Activated T-cell treated with anti-CD3 and anti-CD28 coated beads, Interleukin-2, amount 50 U/mL, for 4 hours (primary cell): ENCODE measurements at places on chromosomes 5 and 9.

- no peak for DNase-seq
Observed at GRCh38 chr9:137138058-137138721, 764 bp upstream of the GRIN1 start.

- no peak for DNase-seq
Observed at GRCh38 chr5:178111925-178112324, 1.4 kb upstream of the N4BP3 start.

GRCh38 chr9:113516840-113517577, 53.5 kb downstream of the RGS3 start:
- DNase-seq: peak; percentile 46

DNA sequence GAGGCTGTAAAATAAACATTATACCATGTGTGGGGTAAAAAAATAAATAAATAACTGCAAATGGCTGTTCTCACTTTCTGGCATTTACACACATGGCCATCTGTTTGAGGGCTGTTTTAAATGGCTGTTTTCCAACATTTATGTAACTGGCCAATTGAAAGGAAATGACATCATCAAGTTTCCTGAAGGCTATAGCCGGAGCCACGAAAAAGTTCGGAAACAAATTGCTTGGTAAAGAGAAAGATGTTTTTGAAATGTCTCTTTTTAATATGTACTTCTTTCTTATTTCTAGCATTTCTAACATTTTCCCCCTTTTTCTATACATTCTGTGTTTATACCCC, 95.4 kb upstream of the DAB2 start:
- no peak for DNase-seq

- DNase-seq: no peak
Observed at GRCh38 chr5:135342551-135342875, 56.5 kb downstream of the MACROH2A1 start.

- DNase-seq: no peak
Observed at GRCh38 chr5:163772241-163772640, 266.8 kb downstream of the MAT2B start.

GRCh38 chr5:114319821-114320220, 42.0 kb upstream of the KCNN2 start:
- DNase-seq: no peak

- no peak for DNase-seq
Observed at GRCh38 chr5:173340451-173340850, 12.2 kb upstream of the STC2 start.

GRCh38 chr5:39381376-39381775, 17.1 kb upstream of the C9 start:
- no peak for DNase-seq

GRCh38 chr9:9917400-9917799, 695.4 kb downstream of the PTPRD start:
- no peak for DNase-seq

DNA sequence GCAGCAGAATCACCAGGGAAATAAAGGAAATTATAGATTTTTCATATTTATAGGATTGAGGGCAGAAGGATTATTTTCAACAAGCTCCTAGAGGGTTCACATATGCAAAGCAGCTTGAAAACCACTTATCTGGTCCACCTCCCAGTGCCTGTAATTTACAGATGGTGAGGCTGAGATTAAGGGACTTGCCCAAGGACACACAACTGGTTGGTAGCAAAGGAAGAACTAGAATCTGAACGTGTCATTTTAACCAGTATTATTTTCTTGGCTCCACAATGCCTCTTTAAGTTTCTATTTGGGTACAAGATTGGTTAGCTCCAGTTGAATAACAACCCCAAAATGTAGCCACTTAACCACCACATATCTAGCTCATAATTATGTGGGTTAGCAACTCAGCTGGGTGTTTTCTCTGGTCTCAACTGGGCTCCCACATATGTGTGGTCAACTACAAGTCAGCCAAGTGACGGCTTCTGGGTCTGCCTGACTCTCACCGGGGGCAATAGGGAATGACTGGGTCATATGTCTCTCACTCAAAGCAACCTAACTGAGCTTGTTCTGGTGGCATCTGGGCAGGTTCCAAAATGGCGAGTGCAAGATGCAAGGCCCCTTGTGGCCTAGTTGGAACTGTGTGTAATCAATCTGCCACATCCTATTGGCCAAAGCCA, 127.7 kb downstream of the ZDHHC21 start:
- DNase-seq: no peak

- DNase-seq: no peak
Observed at GRCh38 chr5:169875091-169875728, 105.1 kb downstream of the INSYN2B start.

DNA sequence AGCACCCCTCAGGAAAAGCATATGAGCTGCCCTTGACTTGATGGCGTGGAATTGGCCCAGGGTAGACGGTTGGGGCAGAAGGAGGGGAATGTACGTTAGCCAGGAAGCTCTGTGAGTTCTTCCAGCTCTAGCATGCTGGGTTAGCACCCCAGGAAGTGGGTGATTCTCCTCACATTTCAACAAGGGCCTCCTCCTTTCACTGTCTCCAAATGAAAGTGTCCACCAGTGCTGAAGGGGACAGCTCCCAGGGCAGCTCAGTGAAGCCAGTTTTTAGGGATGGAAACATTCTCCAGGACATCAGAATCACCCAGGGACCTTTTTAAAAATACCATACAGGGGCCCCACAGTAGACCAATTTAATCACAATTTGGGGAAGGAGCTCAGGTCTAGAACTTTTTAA, 17.2 kb upstream of the AFAP1L1 start:
- DNase-seq: no peak

- DNase-seq: no peak
Observed at GRCh38 chr9:70902692-70903131, 218.7 kb downstream of the TRPM3 start.

DNA sequence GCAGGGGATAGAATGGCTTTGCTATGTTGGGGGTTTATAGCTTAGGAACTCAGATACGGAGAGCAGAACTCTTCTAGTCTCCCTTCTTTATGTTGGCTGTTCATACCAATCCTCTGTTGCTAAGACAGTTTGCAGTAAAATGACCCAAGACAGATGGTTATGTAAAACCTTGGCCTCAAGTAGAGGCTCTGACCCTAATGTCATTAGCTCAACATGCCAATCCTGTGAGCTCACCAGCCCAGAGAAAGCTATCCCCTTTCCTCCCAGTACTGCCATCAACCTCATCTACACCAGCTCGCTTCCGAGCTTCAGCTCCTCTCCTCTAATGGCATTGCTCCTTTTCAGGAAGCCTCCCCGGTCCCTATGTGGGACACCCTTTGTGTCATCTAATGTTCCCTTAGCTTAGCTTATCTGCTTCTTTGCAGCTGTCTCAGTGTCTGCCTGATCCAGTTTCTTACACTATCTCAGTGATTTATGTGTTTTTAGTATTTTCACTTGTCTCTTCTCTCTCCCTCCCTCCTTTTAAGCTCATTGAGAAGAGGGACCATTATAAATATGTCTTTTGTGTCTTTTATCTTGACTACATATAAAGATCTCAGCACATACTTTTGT, 281.3 kb upstream of the CLINT1 start:
- no peak for DNase-seq

GRCh38 chr5:14009575-14009974, 65.1 kb upstream of the DNAH5 start:
- DNase-seq: no peak

- no peak for DNase-seq
Observed at GRCh38 chr9:105877721-105878120, 183.4 kb downstream of the TMEM38B start.

DNA sequence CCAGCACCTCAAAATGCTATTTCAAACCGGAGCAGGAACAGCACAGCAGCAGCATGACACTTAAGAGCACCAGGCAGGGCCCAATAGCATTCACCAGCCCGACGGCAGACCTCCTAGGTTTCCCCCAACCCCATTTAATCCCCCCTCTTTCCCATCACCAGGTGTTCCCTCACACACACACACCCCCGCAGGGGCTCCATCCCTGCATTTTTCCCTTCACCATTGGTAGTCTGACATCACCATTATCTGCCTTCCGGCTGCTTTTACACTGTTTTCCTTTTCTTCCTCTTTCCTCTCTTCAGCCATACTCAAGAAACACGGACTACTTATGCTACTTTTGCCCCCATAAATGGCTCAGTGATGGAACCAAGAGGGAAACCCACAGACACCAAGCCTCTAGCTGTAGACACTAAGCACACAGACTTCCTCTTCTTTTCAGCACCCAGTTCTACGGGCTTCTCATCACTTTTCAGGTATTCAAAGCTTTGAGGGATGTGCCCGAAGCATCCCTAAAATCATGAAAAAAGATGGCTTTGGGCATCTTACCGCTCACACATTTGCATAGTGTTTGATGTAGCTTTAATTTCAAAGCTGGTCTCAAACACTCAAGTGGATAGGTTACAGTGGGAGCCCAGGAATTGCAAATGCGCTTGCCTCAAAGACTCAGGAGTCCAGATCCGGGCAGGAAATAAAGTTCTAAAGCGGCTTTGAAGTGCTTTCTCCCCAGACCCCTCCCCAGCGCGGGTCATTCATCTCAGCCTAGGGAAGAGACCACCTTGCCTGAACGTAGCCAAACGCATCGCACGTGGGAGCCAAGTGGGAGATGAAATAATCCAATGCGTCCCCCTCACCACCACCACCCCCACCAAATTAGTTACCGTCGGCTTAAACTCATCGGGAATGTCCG, 141.5 kb downstream of the TSSK1B start:
- no peak for DNase-seq

DNA sequence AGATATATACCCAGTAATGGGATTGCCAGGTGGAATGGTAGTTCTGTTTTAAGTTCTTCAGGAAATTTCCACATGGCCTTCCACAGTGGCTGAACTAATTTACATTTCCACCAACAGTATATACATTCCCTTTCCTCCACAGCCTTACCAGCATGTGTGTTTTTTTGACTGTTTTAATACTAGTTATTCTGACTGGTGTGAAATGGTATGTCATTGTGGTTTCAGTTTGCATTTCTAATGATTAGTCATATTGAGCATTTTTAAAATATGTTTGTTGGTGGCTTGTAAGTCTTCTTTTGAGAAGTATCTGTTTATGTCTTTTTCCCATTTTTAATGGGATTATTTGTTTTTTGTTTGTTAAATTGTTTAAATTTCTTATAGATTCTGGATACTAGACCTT, 208.9 kb downstream of the CFAP90 start:
- DNase-seq: no peak

GRCh38 chr9:134800791-134801339, 79.7 kb upstream of the FCN2 start:
- DNase-seq: no peak

DNA sequence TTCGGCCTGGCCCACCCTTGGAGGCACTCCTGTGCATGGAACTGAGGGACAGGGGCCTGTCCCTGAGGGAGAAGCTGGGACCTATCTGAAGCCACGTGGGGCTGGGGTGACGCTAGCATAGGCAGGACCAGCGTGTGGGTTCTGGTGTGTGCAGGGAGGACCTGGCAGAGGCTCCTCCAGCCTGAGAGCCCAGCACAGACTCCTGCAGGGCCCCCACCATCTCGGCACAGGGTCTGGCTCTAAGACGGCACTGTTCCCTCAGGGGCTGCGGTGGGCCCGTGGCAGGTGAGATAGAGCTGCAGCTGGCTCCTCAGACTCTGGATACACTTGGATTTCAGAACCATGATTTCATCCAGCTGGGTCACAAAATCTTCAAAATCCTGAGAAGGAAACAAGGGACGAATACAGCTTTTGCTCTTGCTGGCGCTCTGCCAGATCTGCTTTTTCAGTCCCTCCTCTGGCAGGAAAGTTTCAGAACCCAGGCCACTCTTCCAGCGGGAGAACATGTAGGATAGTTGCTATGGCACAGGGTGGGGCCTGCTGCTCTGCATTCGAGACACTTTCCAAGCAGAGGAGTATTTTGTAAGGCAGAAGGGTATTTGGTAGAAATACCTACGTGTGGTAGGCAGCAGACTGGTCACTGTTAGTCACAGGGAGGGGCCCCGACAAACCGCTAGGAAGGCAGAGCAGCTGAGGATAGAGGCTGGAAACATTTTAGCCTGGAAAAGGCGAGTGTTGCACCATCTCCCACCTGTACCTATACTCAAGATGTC, 74.7 kb downstream of the KIF24 start:
- no peak for DNase-seq

GRCh38 chr5:39657943-39658342, 233.2 kb upstream of the DAB2 start:
- no peak for DNase-seq

- no peak for DNase-seq
Observed at GRCh38 chr5:78002690-78003089, 226.6 kb upstream of the TBCA start.

GRCh38 chr5:95848701-95849100, 26.2 kb upstream of the GLRX start:
- DNase-seq: no peak

DNA sequence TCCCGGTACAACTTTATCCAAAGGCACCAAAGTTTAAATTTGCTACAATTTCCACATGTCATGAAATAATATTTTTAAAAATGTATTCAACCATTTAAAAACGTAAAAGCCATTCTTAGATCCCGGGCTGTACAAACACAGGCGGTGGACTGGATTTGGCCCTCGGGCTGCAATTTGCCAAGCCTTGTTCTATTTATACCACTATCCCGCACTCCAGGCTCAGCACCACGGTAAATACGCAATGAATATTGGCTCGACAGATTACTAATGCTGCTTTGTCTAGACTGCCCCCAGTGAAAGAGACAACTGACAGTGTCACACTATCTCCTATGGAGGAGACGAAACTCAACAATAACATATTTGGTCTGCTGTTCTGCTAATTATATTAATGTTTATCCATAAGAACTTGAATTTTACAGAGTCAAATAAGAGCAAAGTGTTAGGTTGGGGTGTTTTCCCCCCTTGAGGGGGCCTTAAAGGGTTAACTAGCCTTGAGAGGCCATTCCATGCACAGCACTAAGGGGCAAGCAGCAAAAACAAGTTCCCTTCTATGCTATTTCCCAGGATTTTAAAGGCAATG, 98.1 kb downstream of the MARCHF11 start:
- no peak for DNase-seq

GRCh38 chr9:35605351-35606137, 482 bp downstream of the TESK1 start:
- DNase-seq: no peak

GRCh38 chr5:37552770-37553719, 173.9 kb downstream of the WDR70 start:
- no peak for DNase-seq

- DNase-seq: no peak
Observed at GRCh38 chr5:548256-548655, 24.0 kb upstream of the SLC9A3 start.
